Transverse colon (tissue), 4 donors: ENCODE measurements at places on chromosomes 4 and X.

DNA sequence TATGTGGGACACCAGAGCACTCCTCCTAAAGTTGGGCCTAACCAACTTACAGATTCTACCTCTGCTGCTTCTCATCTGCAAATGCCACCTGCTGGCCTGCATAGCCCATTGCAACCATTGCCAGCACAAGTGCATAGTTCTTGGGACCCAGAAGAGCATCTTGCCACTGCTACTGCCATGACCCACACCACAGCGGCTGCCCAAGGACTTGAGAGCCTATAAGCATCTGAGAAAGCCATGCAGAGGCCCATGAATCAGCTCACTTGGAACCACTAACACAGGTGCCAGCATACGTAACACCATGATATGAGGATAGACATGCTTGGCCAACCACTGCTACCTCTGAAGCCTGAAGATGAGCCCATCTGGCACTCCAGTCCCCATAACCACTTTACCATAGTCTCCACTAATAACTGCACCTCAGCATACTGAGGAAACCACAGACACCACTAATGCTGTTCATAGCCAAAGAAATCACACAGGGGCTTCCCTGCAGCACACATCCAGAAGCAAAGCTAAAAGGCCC lies 258.1 kb upstream of the AGTR2 start:
- peak; percentile 24 for DNase-seq

GRCh38 chr4:26873391-26874026 lies 12.9 kb downstream of the STIM2 start:
- no peak for DNase-seq

GRCh38 chrX:143632625-143633410 lies 3.1 kb downstream of the SLITRK4 start:
- DNase-seq = no peak

DNA sequence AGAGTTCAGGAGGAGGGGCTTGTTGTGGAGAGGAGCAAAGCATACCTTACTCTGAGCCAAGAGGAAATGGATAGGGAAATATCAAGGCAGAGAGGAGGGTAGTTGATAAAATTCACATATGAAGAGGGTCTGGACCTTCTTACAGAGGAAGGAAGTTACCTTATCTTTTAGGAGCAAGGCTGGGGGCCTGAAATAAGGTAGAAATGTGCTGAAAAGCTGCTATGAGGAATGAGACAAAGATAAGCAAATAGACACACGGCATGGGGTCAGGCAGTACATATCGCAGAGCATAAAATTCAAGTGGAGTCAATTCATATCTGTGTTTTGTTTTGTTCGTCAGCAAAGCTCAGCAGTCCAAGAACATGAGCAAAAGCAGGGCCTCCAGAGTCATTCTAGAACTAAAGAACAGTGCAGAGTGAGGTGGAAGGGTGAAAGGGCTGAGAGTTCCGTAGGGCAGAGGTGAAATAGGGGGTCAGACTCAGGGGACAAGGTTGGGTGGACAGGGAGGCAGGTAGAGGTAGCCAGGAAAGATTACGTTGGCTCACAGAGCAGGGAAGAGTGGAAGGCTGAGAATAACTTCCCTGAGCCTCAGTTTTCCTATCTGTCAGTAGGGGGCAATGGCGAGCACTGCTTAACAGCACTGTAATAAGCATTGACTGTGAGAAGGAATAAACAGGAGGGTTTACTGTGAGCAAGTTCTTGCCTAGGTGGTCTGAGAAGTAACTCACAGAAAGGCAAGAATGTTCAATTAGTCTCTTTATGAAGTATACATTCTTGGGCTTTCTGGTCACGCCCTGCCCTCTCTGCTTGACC lies 9.2 kb downstream of the VSIG4 start:
- peak; percentile 25 for DNase-seq

DNA sequence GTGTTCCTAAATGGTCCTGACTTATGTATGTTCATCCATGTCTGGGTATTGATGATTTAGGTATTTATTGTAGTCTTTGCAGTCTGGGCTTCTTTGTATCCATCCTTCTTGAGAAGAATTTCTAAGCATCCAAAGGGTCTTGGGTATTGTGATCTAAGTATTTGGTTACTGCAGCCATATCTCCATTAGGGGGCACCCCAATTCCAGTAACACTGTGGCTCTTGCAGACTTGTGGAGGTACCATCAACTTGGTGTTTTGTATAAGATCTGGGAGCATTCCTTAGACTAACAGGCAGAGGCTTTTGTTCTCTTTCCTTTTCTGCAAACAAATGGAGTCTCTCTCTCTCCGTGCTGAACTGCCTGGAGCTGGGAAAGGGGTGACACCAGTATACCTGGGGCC lies 113.7 kb upstream of the NEXMIF start:
- DNase-seq = no peak

GRCh38 chr4:114807759-114808404 lies 209.3 kb downstream of the UGT8 start:
- no peak for DNase-seq

DNA sequence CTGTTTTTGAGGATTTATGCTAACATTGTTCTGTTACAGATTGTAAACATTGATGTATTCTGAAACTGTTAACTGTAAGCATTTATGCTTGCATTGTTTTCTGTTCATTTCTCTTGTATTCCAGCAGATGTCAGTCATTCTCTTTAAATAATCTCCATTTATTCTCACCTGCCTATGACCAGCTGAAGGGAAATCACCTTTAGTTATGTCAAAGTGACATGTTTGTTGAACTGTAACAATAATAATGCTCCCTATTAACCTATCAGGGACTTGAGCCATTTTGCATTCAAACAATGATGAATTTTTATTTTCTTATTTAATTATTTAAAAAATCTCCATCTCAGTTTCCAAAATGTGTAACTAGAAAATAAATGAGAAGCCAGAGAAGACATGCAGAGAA lies 58.0 kb downstream of the SPCS3 start:
- DNase-seq = no peak
